Stimulated activated naive CD4-positive, alpha-beta T cell treated with Interleukin-2 at 50 U/mL for 16 hours (primary cell): ENCODE measurements at places on chromosomes 2 and 18.

- no peak for DNase-seq
Observed at GRCh38 chr2:69416147-69416546, 21.1 kb downstream of the NFU1 start.

DNA sequence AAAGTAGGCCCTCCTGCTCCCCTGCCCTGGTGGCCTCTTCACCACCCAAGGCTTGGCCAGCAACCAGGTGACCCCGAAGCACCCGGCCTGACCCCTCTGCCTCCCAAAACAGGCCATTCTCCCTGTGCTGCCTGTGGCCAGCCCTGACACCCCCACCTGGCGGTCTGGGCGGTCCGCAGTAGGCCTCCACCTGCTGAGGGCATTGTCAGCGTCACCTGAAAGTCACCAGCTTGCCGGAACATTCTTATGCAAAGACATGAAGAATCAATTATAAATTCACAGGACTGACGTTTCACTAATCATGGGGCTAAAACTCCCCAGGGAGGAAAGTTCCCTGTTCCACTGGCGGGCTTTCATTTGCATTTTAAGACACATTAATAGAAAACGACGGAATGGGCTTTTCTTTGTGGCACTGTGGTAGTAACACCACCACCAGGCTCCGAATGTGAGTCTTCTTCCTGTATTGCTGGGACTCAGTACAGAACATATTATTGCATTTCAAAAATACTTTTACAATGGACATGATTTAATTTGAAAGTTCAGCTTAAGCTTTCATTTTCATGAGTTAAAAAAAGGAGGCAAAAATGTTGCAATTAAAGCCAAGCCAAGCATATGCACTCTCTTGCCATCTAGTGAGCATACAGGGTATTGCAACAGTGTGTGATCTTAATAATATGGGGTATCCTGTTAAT, 57.4 kb downstream of the ADI1 start:
- no peak for DNase-seq

DNA sequence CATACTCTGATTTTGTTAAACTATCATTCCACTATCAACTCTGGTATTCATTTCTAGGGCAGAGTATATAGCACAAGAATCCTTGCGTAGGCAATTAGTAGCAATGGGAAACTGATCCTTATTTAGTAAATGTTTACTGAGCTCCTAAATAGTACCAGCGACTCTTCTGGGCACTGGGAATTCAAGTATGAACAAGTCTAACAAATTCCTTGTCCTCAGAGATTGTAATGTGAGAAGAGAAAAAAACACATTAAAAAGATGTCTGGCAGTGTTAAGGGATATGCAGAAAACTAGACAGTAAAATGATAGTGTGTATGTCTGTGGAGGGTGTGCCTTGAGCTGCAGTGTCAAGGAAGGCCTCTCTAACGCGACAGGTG, 721 bp downstream of the METTL5 start:
- DNase-seq, result no peak

DNA sequence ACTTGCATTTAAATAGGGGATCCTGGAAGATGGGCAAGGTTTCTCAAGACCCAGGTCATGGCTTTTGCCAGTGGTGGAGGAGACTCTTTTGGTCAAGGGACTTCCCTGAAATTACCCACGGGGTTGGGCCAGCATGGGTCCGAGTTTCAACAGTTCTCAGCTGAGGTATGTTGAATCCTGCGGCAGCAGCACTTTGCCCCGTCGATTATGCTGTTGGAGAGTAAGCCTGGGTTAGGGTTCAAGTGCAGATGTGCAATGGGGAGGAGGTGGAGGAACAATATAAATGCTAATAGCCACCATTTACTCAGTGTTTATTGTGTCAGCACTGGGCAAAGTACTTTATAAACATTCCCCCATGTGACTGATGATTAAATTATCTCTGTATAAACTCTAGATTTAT, 96.0 kb upstream of the GATA6 start:
- no peak for DNase-seq

GRCh38 chr18:2139691-2140090, 431.6 kb downstream of the METTL4 start:
- no peak for DNase-seq

DNA sequence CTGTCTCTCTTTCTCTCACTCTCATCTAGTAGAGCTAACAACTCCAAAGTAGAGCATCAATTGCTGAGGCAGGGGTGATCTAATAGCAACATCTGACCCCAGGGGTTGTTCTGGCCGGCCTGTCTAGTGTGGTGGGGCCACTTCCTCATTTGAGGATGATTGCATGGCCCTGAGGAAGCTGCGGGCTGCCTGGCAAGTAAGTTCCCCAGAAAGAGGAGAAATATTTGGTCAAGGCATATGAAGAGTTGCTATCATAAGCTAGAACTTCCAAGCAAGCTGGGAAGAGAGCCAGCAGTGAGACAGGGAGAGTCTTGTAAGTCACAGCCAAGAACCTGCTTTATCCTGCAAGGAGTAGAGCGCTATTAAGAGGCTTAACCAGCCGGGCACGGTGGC, 50.8 kb upstream of the TMEM87B start:
- DNase-seq, result no peak

- DNase-seq, result no peak
Observed at GRCh38 chr18:61676773-61677434, 215.9 kb downstream of the RNF152 start.
